Frontal cortex (tissue), 4 donors: ENCODE measurements at places on chromosomes 11 and 22.

- no peak for DNase-seq
These were observed 4.4 kb downstream of the NCAM1 start for GRCh38 chr11:112965656-112966055.

- no peak for DNase-seq
These were observed 17.5 kb downstream of the MN1 start for GRCh38 chr22:27784120-27784475.

GRCh38 chr11:75277211-75277805 is 36.7 kb downstream of the TPBGL start:
- DNase-seq = no peak

- DNase-seq = no peak
These were observed 2.2 kb upstream of the NUP160 start for GRCh38 chr11:47850337-47850736.

DNA sequence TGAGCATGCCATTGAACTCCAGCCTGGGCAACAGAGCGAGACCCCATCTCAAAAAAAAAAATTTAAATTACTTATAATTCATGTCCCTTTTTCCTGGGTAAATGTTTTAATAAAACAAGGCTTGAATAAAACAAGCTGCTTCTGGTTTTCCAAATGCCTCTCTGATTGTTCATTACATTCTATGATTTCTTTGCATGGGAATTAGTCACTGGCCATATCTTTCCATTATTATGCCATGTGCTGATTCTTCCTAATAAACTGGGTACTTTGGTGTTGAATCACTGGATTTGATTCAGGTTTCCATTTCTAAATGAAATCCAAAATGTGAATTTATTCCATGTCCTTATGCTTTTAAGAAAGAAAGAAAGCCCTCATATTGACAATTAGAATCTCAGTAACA is 42.6 kb downstream of the ZNF215 start:
- DNase-seq = no peak
